NK-92 treated with Interleukin-12 subunit alpha and Interleukin-12 subunit beta, amount 100 ng/mL, for 24 hours (cell line): ENCODE measurements at places on chromosomes 7 and 10.

- no peak for DNase-seq
Observed at GRCh38 chr7:39587393-39587792, 21.2 kb downstream of the YAE1 start.

DNA sequence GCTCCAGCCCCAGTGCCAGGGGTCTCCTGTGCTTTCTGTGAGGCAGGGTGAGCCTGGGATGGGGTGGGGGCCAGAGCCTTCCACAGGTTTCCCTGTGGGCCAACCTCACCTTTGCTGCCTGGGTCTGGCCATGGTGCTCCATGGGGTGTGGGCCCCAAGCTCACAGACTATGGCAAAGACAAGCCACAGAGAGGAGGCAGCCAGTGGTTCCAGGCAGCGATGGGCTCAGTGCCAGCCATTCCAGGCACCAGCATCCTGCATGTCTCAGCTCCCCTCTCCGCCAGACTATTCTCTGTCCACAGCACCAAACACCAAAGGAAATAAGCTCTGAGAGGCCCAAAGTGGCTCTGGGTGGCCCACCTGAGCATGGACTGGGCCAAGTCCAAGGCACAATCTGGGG is 133.5 kb downstream of the PTPN20 start:
- DNase-seq = no peak

- no peak for DNase-seq
Observed at GRCh38 chr7:123650595-123650994, 5.1 kb upstream of the LMOD2 start.

- DNase-seq = no peak
Observed at GRCh38 chr7:154858836-154859537, 143.9 kb downstream of the PAXIP1 start.

DNA sequence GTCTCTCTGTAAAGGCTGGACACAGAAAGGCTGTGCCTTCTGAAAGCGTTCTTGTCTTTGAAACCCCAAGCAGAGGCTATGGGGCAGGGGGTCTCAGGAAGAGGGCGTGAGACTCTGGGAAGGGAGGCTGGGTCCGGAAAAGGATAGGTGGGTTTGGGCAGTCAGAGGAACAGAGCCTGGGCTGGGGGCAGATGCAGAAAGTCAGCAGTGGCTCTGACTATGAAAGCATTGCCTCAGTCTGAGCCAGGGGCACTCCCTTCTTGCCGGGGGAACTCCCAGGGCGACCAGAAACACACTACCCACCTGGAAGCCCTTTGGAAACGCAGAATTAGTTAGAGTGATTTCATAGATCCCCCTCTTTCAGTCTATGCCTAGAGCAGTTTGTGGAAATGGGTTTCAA is 72.0 kb downstream of the VWA2 start:
- DNase-seq = no peak

DNA sequence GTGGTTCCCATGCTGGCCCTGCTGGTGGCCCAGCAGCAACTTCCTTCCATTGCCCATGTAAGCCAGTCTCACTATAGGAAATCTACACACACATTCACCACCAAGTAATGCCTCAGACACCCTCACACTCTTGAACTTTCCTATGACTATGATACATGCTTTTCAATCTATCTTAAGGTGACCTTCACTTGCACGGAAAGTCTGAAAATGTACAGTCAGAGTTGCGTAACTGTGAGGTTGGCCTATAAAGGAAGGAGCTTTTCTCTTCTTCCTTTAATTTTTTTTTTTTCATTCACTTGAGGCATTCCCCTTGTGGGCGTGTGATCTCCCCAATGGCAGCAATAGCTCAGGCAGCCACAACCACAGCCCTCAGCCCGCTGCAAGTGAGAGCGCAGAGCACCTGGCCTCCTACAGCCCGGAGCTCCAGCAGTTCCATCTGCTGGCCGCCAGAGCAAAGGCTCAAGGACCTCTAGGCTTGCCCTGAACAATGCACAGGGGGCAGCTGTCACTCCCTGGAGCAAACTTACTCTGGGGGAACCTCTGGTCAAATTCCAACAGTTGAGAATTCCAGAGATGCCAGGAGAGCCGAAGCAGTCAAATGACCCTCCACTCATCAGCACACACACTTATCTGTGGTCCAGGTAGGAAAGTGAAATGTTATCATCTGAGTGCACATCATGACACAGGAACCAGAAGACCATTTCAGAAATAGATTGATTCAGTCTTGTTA is 123.1 kb upstream of the ADO start:
- peak; percentile 75 for DNase-seq

DNA sequence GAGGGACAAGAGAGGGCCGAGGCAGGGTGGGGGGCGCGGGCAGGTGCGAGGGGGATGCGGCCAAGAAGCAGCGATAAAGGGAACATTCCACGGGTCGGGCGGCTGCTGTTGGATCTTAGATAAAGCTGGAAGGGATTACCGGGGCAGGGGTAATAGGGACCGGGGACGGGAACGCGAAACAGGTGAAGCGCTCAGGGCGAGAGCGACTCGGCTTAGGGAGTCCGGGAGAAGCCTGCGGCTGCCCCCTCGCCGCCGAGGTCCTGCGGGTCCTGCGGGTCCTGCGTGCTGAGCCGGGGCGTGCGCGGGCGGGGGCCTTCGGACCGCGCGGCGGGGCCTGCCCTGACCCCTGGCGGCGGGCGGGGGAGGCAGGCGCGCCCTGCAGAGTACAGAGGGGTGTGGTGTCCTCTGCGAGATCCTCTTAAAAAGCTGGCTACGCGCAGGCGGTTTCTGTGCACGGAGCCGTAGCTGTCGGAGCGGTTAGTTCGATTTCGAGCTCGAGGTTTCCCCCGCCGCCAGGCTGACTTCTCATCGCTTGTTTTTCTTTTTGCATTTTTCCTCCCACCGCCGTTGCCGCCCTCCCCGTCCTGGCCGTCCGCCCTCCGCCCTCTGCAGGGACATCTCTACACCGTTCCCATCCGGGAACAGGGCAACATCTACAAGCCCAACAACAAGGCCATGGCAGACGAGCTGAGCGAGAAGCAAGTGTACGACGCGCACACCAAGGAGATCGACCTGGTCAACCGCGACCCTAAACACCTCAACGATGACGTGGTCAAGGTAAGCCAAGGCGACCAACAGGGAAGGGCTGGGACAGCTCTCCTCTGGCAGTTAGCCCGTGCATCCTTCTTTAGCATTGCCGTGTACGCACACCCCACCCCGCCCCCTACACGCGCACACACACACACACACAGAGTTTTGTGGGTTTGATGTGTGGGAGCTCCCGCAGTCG is 1.4 kb downstream of the CAV1 start:
- DNase-seq = peak; percentile 25

GRCh38 chr7:135976312-135977006 is 700 bp downstream of the MTPN start:
- peak; percentile 47 for DNase-seq

GRCh38 chr10:11403116-11403515 is 208.3 kb downstream of the USP6NL start:
- DNase-seq = no peak

DNA sequence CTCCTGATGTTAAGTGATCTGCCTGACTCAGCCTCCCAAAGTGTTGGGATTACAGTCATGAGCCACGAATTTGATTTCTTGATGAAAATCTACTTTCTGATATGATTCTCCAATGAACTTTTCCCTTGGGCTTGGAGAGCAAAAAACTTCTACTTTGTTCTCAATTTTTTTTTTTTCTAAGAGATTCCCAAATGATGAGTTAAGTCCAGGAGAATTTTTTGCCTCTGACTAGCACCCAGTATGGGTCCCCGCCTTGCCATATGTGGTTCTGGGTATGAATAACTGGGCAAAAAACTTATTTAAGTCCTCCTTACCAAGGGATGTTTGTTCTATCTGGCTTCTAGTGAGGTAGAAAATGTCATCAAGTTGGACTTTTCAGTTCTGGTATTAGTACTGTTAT is 147.9 kb upstream of the LYZL1 start:
- no peak for DNase-seq

DNA sequence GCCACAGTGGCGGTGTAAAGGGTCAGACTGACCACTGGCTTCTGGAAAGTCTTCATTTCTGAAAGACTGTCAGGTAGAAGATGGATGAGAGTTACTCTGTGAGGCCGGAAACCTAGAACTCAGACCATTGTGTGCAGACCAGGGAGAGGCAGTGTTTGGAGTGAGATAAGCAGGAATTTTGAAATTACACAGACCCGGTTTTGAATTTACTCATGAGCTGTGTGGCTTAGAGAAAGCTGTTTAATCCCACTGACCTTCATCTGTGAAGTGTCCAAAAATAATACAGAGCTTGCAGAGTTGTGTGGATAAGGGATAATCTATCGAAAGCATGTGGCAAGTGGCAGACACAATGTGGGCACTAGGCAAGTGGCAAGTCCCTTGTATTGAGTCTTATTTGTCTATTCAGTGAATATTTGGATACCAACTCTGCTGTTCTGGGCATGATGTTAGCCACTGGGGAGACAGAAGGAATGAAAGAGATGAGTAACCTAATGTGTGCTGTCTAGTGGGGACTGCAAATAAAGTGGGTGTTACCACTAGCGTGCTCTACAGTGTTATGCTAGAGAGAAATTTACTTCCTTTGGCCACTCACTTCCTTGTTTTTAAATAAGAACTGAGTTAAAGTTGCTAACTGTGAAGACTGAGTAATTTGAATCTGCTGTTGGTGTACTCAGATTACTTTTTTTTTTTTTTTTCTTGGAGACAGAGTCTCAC is 69.4 kb downstream of the KIAA1217 start:
- DNase-seq = no peak

DNA sequence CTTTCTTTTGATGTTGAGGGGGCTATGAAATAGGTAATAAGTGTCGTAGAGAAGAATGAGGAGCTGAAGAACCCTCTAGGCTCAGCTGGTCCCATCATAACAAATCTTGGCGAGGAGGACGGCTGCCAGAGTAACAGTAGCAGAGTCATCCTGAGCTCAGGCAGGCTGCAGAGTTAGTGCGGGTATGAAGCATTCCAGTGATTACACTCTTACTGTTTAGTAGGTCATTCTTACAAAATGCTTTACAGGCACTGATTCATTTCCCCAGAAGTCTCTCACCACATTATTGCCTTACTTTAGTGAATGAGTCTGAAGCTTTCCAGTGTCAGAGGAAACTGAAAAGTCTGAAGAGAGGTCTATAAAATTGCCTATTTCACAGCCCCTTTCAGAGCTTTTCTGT is 43.9 kb upstream of the GPR158 start:
- no peak for DNase-seq

DNA sequence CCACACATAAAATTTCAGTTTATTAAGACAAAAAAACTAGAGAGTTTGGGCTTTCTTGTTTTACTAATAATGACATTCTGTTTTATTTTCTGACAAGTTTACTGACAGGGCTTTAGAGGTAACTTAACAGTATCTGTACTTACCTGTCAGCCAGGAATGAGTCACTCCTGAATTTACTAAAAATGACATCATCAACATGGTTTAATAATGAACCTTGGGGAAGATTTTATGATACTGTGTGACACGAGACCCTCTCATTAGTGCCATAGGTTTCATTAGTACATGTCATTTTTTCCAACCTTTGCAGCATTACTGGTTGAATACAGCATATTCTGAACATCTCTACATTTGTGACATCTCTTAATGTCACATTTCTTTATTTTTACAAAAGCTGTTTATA is 131.1 kb downstream of the KCND2 start:
- no peak for DNase-seq

DNA sequence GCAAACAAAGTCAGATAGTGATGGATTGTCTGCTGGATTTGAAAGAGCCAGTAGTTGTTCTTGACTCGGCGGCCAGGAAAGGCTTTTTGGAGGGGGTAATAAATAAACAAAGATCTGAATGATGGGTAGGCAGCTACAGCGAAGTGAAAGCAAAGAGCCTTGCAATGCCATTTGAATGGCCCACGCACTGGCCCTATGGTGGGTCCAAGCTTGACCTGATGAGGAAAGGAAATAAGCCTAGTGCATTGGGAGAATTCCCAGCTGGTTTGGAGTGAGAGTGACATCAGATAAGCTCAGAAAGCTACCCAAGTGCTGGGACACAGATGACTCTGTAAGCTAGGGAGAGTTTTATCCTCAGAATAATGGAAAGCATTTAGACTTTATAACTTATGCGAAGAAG is 365.2 kb downstream of the PLXDC2 start:
- DNase-seq = no peak

- no peak for DNase-seq
Observed at GRCh38 chr7:19939746-19940145, 166.3 kb upstream of the TMEM196 start.

DNA sequence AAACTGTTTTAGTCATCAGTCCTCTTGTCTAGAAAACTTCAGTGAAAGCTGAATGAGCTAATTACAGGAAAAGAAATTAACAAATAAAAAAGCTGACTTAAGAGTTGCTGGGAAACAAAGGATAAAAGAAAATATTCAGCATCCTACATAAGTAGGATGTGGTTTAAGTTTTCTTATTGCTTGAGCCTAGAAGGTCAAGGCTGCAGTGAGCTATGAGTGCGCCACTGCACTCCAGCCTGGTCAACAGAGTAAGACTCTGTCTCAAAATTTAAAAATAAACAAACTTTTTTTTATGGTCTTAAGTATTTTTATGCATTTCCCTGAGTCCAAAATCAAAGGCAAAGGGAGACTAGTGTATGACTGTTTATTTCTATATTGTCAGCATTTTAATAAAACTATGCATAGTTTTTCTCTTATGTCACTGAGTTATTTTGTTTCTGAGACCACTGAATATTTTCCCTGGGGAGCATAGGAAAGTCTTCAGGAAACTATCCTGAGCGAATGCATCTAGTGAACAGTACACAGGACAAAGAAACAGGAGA is 40.0 kb upstream of the LRRN3 start:
- no peak for DNase-seq

DNA sequence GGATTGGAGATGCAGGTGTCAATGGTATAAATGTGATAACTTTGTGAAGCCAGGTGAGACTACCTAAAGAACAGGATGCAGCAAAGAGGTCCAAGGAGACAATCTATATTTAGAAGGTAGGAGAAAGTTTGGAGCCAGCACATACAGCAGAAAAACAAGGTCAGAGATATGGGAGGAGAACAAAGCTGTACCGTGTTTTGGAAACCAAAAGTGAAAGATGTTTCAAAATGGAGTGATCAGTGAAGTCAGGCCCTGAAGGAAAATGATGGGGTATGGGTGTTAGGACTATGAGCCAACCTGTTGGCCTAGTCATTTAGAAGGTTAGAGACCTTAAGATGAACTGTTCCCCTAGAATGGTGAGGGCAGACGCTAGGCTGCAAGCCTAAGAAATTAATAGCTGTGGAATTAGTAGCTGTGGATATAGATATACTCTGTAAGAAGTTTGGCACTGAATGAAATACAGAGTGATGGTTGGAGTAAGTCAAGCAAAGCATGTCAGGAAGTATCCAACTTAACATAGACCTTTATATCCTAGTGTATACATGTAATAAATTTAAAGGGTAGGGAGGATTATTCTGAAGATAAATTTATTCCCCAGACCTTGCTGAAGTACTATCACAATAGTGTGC is 149.8 kb upstream of the WNT16 start:
- no peak for DNase-seq
